Activated CD8-positive, alpha-beta memory T cell treated with anti-CD3 and anti-CD28 coated beads, Interleukin-2, amount 10 ng/mL, durations not matched to agents 7 days and 5 days (primary cell): ENCODE measurements at places on chromosomes 2 and 18.

GRCh38 chr2:3787768-3788167 lies 84.4 kb downstream of the DCDC2C start:
- no peak overlapping the region for H3K27ac ChIP-seq
- H3K27me3 ChIP-seq, result no peaks in the 10 kb centered on the region
- no peak for DNase-seq
- H3K36me3 ChIP-seq, result no peaks in the 10 kb centered on the region
- H3K4me3 ChIP-seq, result no peak overlapping the region
- H3K4me1 ChIP-seq, result no peaks in the 10 kb centered on the region

- no peaks in the 10 kb centered on the region for H3K36me3 ChIP-seq
- no peak overlapping the region for H3K4me3 ChIP-seq
- no peak for DNase-seq
- H3K27ac ChIP-seq, result no peak overlapping the region
- no peaks in the 10 kb centered on the region for H3K4me1 ChIP-seq
- H3K27me3 ChIP-seq, result no peaks in the 10 kb centered on the region
Observed at GRCh38 chr2:147684903-147685302, 159.9 kb upstream of the ACVR2A start.

- no peaks in the 10 kb centered on the region for H3K27me3 ChIP-seq
- H3K27ac ChIP-seq, result no peak overlapping the region
- peaks cover 23% of the 10 kb centered on the region for H3K4me1 ChIP-seq
- H3K4me3 ChIP-seq, result no peak overlapping the region
Observed at GRCh38 chr2:171344182-171344581, 89.6 kb downstream of the METTL8 start.

DNA sequence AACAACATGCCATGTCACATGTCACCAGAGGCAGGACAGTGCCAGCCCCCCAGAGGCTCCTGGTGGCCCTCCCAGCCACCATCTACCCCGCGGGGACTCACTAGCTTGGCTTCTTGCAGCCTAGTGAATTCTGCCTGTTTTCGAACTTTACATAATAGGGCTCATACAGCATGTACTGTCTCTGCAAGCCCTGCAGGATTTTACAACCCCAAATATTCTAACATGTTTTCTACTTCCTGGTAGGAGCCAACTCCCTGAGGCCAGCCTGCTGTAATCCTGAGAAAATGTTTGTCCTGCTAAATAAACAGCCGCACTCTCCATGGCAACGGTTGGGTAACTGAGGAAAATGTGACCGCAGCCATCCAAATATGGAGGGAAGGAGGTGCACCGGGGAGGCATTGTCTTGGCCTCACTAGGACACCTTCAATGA lies 2.7 kb downstream of the PER2 start:
- no peak for DNase-seq
- H3K4me3 ChIP-seq, result no peak overlapping the region
- H3K27ac ChIP-seq, result no peak overlapping the region

DNA sequence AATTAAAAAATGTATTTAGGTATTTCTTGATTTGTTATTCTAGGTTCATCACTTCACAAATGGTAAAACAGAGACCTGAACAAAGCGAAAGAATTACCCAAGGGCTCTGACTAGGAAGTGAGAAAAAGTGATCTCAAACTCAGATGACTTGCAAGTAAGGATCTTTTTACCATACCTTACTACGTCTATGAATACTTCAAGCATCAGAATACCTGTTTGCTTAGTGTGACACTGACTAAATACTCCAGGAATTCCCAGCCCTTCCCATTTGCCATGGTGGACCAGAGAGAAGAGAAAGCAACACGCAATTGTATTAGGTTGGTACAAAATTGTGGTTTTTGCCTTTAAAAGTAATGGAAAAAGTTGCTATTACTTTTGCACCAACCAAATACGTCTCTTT lies 35.8 kb upstream of the FIGN start:
- DNase-seq, result no peak
- no peaks in the 10 kb centered on the region for H3K36me3 ChIP-seq
- H3K27me3 ChIP-seq, result no peaks in the 10 kb centered on the region
- H3K4me3 ChIP-seq, result no peak overlapping the region
- no peak overlapping the region for H3K27ac ChIP-seq

GRCh38 chr2:240822280-240822847 lies 2.3 kb upstream of the KIF1A start:
- H3K27me3 ChIP-seq, result peaks cover 75% of the 10 kb centered on the region
- H3K4me1 ChIP-seq, result peaks cover 5% of the 10 kb centered on the region
- H3K27ac ChIP-seq, result no peak overlapping the region
- no peak for DNase-seq
- H3K4me3 ChIP-seq, result no peak overlapping the region

DNA sequence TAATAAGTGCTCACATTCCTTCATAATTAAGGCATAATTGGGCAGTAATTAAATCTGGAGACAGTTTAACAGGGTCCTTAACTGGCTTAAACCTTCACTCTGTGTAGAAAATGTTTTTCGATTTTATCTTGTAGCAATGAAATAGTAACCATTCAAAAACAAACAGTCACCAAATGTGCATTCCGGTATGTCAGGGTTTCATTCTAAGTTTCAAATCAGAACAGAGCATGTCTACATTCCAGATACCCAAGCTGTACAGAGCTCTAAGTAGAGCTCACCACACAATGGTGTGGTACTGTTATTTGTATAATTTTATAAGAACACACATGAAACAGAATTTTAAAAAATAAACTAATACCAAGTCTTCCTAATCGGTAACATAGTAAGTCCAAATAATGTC lies 52.6 kb downstream of the SMAD2 start:
- H3K27ac ChIP-seq, result no peak overlapping the region
- no peaks in the 10 kb centered on the region for H3K27me3 ChIP-seq
- H3K4me1 ChIP-seq, result peaks cover 12% of the 10 kb centered on the region
- DNase-seq, result no peak
- no peak overlapping the region for H3K4me3 ChIP-seq

DNA sequence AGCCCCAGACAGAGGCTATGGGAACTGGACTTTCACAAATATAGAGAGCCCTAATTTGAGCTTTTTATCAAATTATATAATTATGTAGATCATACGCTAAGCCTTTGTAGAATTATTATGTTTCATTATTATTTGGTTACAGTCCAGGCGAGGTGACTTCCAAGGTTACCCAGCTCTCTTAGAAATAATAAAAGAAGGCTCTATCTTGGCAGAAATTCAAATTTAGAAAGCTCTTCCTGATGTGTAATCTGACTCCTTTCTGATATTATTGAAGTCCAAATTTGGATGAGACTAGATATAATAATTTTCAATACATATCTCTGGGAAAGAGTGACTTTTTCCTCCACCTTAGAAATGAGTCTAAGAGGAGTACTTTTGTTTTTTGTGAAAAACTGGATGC lies 4.8 kb upstream of the SLC38A11 start:
- H3K4me1 ChIP-seq, result no peaks in the 10 kb centered on the region
- H3K36me3 ChIP-seq, result no peaks in the 10 kb centered on the region
- peaks cover 6% of the 10 kb centered on the region for H3K27me3 ChIP-seq
- no peak for DNase-seq
- H3K4me3 ChIP-seq, result no peak overlapping the region

DNA sequence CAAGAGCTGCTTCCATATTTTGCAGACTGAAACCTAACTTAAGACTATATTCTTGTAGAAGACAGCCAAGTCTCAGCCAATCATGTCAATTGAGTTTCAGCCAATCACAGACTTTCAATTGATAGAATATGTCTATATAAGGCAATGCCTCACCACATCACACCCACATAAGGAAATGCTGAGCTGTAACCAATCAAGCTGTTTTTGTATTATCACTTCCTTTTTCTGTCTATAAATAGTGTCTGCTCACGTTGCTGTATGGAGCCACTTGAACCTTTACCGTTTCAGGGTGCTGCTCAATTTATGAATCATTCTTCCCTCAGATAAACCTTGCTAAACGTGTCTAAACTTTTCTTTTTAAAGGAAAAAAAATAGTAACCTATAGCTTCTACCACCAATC lies 1554.4 kb upstream of the LRRTM1 start:
- H3K4me3 ChIP-seq, result no peak overlapping the region
- H3K27me3 ChIP-seq, result no peaks in the 10 kb centered on the region
- H3K36me3 ChIP-seq, result no peaks in the 10 kb centered on the region
- no peak for DNase-seq
- H3K27ac ChIP-seq, result no peak overlapping the region

- DNase-seq, result no peak
- H3K4me3 ChIP-seq, result no peak overlapping the region
- H3K27ac ChIP-seq, result no peak overlapping the region
- H3K36me3 ChIP-seq, result no peaks in the 10 kb centered on the region
Observed at GRCh38 chr2:227207573-227207972, 43.1 kb downstream of the COL4A3 start.

DNA sequence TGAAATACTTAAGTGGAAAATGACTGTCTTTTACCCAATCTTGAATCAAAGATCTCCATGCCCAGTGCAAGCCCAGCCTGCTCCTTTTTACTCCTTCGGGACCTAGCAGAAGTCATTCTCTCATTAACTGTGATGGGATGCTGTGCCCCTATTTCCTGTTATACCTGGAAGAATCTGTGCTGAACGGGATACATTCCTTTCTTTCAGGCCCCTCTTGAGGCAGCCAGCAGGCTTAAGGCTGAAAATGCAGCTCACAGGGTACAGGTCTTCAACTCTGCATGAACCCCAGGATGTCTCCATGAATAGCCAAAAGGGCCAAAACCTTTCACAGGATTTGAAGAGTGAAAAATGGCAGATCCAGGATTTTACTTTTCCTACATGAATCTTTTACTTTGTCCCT lies 784.8 kb upstream of the KLHL29 start:
- DNase-seq, result no peak
- no peaks in the 10 kb centered on the region for H3K36me3 ChIP-seq
- H3K27me3 ChIP-seq, result no peaks in the 10 kb centered on the region
- H3K4me1 ChIP-seq, result no peaks in the 10 kb centered on the region
- H3K4me3 ChIP-seq, result no peak overlapping the region
- no peak overlapping the region for H3K27ac ChIP-seq
